Prostate gland (tissue), 2 donors: ENCODE measurements at places on chromosomes 12 and 14.

GRCh38 chr14:90523544-90523943, 126.7 kb downstream of the CALM1 start:
- DNase-seq = no peak

GRCh38 chr12:110537605-110538409, 35.7 kb downstream of the RAD9B start:
- peak; percentile 82 for DNase-seq

DNA sequence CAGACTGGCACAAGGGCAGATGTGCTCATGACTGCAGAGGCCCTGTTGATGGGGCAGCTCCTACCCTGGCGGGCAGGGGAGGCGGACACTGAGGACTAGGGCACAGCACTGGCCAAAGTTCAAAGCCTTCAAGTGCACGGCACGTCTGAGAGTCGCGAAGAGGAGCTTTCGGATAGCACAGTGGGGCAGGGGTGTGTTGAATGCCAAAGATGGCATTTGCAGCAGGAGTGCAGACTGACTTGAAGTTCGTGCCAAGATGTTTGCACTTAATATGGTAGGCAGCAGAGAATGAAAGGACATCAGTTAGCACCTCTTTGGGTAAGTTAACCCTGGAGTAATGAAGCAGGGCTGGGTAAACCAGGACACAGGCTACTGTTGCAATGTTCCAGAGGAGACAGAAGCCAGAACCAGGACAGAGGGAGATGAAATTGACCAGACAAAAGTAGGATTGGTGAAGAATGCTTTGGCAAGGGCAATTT, 6.7 kb upstream of the EML1 start:
- no peak for DNase-seq

DNA sequence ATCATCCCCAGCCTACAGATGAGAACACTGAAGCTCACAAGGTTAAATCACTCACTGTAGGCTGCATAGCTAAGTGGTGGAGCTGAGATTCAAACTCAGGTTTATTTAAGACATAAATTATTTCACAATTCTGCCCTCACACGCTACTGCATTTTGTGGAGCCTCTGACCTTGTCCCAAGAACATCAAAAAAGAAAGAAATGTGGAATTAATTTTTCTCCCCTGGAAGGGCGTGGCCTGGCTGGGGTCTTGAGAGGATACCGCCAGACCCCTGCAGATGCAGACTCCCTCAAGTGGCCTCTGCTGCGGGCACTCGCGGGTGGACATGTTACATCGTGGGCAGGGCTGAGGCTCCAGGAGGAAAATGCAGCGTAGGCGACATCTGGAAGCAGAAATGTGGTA, 40.6 kb downstream of the LTBP2 start:
- no peak for DNase-seq

GRCh38 chr14:90538716-90539495, 142.1 kb downstream of the CALM1 start:
- DNase-seq = no peak

DNA sequence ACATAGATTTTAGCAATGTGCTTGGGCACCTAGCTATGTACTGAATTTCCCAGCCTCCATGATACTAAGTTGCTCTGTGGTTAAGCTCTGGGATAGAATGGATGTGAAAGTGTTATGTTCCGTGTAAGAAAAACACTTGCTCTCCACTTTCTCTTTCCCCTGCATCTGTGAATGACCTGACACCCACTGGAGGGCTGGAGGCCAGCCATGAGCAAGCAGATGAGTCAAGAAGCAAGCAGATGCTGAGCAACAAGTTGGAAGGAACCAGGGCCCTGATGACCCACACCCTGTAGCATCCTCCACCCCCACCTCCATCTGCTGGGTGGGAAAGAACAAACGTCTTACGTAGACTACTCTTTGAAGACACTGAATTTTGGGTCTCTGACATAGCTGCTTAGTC, 56.6 kb downstream of the EID3 start:
- no peak for DNase-seq

- DNase-seq = peak; percentile 44
Measured at GRCh38 chr14:24430143-24430681, 458 bp downstream of the KHNYN start.

GRCh38 chr12:10001171-10001776, 2.4 kb upstream of the CLEC1B start:
- no peak for DNase-seq

DNA sequence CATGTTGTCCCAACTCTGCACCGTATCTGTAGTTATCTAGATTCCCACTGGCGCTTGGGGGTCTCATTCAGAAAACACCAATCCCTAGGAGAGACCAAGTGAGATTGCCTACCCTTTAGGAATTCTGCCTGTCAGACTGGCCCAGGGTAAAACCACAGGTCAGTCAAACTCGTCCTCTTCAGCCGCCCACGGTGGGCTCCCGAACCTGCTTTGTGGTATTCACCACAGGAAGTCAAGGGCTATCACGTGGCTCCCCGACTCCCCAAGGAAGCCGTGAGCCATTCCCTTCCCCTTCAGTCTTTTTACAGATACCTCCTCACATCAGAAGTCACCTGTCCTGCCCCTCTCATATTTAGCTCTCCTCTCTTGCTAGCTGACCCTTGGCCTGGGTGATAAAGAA, 159.9 kb downstream of the EGLN3 start:
- no peak for DNase-seq

DNA sequence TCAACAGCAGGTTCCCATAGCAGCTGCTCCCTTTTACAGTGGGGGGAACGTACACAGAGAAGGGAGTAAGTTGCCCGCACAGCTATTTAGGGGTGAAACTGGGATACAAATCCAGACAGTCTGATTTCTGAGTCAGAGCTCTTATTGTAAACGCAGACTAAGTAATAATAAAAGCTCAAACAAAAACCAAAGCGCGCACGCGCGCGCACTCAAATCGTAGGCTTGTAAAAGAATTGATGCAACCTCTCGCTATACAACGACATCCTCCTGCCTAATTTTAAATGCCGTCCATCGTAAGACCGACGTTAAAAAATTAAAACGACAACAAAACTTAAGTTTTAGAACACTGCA, 747 bp upstream of the DACT1 start:
- peak; percentile 39 for DNase-seq

GRCh38 chr14:29220566-29220965, 454.0 kb downstream of the FOXG1 start:
- no peak for DNase-seq

- DNase-seq = peak; percentile 90
Measured at GRCh38 chr12:3214526-3215365, 137.6 kb downstream of the TSPAN9 start.

DNA sequence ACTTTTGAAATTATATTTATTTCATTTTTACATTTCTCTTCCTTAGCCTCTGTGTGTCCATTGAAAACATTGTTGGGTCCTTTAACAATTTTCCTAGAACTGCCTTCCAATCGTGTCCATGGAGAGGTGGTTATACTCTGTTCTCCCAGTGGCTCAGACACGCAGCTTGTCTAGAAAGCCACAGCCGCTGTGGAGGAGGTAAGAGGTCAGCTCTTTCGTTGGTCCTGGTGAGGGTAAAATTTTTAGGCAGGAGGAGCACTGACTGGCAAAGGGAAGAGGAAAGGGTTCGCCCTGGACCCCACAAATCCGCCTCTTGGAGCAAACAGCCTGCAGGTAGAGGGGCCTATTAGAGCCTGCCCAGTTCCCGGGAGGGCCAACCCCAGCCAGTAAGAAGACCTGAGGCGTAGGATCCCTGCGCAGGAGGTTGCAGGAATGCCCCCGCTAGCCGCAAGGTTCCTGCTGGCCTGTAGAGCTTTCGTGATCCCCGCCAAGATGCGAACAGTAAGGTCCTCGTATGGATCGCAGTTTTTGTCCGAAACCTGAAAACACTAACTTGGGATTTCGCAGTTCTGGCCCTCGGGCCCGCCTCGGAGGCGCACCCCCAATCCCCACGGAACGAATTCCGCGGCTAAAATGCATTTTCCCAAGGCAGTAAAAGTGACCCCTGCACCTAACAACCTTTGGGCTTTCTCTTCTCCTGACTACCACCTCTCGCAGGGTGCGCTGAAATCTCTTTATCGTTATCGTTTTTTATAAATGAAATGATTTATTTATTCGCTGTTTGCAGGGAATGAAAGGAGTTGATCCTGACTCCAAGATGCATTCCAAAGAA, 7.5 kb upstream of the PAX9 start:
- DNase-seq = no peak

DNA sequence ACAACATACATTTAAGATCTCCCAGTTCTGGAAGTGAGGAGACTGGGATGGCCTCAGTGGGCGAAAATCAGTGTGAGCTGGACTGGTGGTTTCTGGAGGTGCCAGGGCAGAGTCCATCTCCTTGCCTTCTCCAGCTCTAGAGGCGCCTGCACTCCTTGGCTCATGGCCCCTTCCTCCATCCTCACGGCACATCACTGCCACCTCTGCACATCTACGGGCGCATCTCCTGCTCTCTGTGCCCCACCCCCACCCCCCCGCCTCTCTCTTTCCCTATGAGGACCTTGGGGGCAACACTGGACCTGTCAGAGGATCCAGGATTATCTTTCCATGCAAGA, 62.8 kb upstream of the DIO3 start:
- DNase-seq = no peak

DNA sequence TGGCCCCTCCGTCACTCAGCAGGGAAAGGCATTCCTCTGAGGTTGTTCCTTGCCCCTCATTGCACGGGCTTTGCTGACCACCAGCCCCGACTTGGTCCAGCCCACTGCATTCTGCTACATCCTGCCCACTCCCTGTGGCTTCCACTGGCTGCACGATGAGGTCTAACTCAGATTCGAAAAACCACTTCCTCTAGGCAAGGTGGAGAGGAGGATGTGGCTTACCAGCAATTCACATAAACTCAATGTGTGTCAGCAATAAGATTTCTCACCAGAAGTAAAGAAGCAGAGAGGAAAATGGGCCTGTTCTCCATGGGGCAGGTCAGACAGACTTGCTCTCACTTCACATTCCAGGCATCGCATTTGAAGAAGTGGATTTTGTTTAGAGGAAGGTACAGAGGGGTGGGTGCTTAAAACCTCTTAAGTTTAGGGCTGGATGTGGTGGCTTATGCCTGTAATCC, 14.7 kb downstream of the GPR68 start:
- no peak for DNase-seq

DNA sequence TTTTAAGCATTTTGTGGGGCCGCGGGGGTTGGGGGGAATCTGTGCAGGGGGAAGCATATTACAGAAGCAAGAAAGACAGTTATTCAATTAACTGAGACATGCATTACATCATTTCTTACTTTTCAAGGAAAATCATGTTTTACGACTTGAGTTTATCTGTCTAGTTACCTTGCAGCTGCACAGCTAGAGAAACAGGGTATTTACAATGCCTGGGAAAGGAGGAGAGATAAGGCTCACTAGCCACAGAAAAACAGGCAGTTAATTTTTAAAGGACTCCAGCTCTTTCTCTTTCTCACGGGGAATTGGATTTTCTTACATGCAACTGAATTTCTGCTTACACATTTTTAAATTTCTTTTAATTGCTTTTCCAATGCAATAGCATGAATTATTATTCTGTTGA, 22.2 kb downstream of the FCF1 start:
- no peak for DNase-seq

DNA sequence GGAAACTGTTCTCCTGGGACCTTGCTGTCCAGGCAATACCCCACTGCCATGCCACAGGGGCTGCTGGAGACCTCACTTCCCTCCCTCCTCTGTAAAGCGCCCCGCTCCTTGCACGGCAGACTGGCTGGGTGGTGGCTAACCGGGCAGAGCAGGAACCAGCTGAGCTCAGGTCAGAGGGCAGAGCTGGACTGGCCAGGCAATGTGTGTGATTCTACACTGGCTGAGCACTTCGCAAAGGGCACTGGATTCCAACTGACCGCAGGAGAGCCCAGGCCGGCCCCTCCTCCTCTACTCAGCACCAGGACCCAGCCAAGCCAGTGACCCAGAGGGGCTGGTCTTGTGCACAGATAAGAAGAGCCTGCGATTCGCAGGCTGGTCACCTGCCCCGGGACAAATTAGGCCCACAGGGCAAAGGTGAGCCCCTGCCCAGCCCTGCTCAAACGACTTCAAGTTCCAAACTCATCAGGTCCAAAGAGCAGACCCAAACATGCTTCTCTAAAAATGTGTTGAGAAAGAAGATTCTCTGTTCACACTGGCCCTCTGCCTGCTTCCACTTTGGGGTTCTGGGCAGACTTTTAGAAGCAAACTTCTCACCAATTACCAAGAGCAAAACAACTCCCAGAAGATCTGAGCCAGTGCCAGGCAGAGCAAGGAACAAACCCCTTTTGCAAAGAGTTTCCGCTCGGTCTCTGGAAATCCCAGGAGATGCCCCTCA, 54.9 kb upstream of the DIO3 start:
- DNase-seq = no peak

DNA sequence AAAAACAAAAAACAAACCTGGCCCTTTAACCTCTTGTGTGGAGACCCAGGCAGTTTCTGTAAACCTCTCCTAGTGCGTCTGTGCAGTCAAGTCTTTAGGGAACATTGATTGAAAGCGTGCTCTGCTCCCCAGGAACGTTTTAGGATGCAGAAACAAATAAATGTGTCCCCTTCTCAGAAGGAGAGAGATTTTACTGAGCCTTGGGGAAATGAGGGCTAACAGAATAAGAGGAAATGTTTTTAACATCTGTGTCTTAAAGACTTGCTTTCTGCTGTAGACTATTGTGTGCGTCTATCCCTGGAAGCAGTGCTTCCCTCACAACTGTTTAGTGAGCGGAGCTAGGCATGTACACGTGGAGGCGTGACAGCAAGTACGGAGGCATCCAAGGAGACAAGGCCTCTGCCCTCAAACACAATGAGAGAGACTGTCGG, 54.3 kb downstream of the TECPR2 start:
- no peak for DNase-seq

GRCh38 chr12:50110762-50111351, 1.2 kb upstream of the COX14 start:
- peak; percentile 15 for DNase-seq

- DNase-seq = no peak
Measured at GRCh38 chr12:49798248-49798647, 30.0 kb downstream of the NCKAP5L start.

- no peak for DNase-seq
Measured at GRCh38 chr14:76464856-76465255, 88.9 kb downstream of the ESRRB start.

- DNase-seq = no peak
Measured at GRCh38 chr14:97077253-97077653, 280.1 kb downstream of the VRK1 start.

DNA sequence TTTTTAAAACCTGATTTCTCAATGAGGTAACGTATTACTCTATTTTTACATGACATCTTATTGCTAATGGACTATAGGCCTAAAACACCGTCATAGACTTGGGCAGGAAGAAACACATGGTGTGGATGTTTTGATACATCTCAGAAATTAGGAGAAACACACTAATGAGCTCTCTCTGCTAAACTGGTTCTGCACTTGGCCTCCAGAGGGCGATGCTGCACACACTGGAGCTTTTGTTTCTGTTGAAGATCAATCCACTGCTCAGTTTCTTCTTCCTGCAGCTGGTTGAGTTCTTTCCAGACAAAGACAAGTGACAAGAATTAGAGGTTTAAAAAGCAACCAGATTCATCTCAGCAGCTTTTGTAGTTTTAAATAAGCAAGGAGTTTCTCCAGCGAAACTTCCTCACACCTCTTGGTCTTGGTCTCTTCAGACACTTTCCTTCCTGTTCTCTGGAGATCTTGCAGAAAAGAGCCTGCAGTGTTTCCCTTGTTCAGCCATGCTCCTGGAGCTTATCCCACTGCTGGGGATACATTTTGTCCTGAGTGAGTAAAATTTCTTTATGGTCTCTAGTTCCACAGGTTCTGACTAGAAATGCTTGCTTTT, 178.5 kb upstream of the OR4E1 start:
- peak; percentile 7 for DNase-seq
